ENCODE measurements at places on chromosomes 12 and 14.

- no peaks in the 10 kb centered on the region for H3K4me1 ChIP-seq
- H3K4me3 ChIP-seq = no peak overlapping the region
- no peak overlapping the region for H3K27ac ChIP-seq
- no peaks in the 10 kb centered on the region for H3K27me3 ChIP-seq
- H3K36me3 ChIP-seq = peaks cover 10% of the 10 kb centered on the region
These were observed 24.6 kb downstream of the RIMKLB start for GRCh38 chr12:8722286-8722800.

- H3K27me3 ChIP-seq = peaks cover 2% of the 10 kb centered on the region
- H3K4me1 ChIP-seq = no peaks in the 10 kb centered on the region
- H3K27ac ChIP-seq = no peak overlapping the region
- H3K36me3 ChIP-seq = no peaks in the 10 kb centered on the region
These were observed 32.4 kb upstream of the HELB start for GRCh38 chr12:66269757-66270383.

DNA sequence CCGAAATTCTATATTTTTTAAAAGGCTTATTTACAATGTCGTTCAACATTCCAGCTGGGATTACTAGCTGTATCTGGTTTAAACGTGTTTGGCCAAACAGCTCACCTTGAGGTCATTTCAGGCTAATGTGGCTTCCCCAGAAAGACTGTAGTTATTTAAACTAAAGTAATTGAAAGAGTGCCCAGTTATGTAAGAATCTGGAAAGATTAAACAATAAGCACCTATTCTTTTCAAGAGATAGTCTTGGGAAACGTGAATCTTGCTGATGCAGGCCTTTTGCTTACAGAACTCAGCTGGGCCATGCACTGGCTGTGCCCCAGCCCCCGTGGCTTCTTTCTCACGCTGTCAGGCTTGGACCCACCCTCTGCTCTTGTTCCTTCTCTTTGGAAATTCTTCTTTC, 24.4 kb downstream of the GLRX5 start:
- no peak overlapping the region for H3K27ac ChIP-seq
- H3K4me3 ChIP-seq = no peak overlapping the region
- no peak for DNase-seq
- H3K4me1 ChIP-seq = no peaks in the 10 kb centered on the region
- no peaks in the 10 kb centered on the region for H3K36me3 ChIP-seq

DNA sequence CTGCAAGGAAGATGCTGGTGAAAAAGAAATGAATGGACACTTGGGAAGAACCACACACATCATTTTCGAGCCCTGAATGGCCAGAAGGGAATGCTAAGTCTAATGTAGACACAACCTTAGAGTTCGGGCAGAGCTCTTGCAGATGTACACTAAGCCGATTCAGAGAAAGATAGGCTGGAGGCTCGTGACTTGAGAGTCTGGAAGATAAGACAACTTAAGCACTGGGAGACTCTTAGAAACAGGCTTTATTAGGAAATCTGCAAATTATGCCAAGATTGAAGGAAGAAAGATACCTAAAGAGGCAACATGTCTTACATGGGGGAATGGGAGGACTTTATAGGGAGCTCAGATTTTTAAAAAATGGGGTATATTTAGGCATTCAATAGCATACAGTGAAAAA, 13.5 kb downstream of the TBPL2 start:
- H3K4me1 ChIP-seq = no peaks in the 10 kb centered on the region
- no peak overlapping the region for H3K4me3 ChIP-seq
- no peak overlapping the region for H3K27ac ChIP-seq
- H3K27me3 ChIP-seq = no peaks in the 10 kb centered on the region
- DNase-seq = no peak

DNA sequence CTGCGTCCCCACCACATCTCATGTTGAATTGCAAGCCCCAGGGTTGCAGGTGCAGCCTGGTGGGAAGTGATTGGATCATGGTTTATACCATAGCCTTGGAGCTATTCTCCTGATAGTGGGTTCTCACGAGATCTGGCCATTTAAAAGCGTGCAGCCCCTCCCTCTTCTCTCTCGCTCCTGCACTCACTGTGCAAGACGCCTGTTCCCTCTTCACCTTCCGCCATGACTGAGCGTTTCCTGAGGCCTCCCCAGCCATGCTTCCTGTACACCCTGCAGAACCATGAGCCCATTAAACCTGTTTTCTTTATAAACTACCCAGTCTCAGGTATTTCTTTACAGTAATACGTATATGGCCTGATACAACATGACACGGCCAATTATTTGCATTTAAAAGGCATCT, 146.6 kb downstream of the RIMBP2 start:
- no peaks in the 10 kb centered on the region for H3K36me3 ChIP-seq
- H3K27ac ChIP-seq = no peak overlapping the region
- no peak for DNase-seq
- no peak overlapping the region for H3K4me3 ChIP-seq
- no peaks in the 10 kb centered on the region for H3K27me3 ChIP-seq
- no peaks in the 10 kb centered on the region for H3K4me1 ChIP-seq

All from large intestine (tissue), 12 donors.